ENCODE measurements at places on chromosomes 4 and X.

DNA sequence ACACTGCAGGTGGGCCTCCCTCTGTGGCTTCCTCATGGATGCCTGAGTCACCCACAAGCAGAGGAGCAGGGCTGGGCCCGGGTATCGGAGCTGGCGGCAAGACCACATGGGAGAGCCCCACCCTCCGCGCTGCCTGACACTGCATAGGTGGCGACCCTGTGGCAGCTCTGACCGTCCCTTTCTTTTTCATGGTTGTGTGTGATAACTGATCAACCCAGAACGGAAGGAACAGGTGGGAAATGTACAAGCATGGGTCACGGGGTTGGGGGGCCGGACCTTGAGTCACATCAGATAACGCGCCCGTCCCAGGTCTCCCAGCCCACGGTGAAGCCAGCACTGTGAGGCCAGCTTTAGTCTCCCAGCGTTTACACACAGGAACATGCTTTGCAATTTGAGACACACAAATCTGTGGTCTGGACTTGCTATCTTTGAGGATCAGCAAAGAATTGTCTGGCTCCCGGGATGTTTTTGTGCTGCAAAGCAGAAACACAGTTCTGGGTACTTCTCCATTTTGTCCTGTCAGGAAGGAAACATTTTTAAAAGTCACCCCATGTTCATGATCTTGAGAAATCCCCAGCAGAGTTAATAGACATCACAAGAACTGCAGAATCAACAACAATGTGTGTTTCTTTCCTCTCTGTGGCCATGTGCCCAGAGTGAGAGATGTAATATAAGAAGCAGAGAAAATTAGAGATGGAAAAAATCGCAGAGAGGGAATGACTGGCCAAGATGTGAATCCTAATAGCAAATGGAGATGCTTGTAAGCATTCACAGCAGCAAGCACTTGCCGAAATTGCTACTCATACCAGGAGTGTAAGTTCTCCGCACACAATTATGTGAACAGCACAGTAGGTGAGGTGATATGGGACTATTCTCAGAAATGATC, 70.1 kb upstream of the CBR4 start:
- peaks cover 9% of the 10 kb centered on the region for H3K4me1 ChIP-seq
- peaks cover 7% of the 10 kb centered on the region for H3K27me3 ChIP-seq
- H3K4me3 ChIP-seq, result peak overlapping the region; percentile 36
- no peak overlapping the region for H3K27ac ChIP-seq

DNA sequence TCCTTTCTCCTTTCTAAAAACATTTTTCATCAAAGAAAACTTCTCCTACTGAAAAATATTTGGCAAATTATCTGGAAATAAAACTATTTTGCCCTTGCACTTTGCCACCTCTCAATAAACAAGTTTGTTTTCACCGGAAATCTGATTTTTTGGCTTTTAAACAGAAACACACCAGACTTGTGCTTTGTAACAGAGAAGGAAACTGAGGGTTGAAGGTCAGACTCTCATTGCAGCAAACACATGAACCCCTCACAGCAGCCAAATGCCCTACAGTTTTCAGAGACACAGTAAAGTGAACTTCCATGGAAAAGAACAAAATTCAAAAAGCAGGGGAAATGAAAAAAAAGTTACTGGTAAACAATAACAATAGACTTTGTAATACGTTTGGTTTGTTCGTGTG, 95.6 kb upstream of the WDR17 start:
- no peaks in the 10 kb centered on the region for H3K4me1 ChIP-seq
- no peaks in the 10 kb centered on the region for H3K36me3 ChIP-seq
- H3K27me3 ChIP-seq, result no peaks in the 10 kb centered on the region
- DNase-seq, result no peak
- H3K27ac ChIP-seq, result no peak overlapping the region

DNA sequence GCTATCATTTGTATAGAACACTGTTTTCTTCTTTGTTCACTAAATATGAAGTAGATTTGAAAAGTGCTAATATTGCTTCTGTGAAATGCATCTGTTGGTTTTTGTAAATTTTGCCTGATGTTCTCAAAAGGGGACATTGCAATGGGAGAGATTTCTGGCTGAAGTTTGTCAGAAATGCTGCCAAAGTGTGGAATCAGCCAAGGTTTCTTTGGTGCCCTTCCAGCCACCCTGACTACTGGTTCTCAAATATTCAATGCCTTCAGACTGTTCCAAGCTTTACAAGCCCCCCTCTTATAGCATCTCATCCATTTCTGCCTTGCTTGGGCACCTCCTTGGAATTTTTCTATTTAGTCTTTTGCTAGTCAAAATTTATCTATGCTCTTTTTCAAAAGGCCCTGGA, 60.6 kb upstream of the TMLHE start:
- no peaks in the 10 kb centered on the region for H3K36me3 ChIP-seq
- no peak for DNase-seq
- H3K27ac ChIP-seq, result no peak overlapping the region
- H3K27me3 ChIP-seq, result no peaks in the 10 kb centered on the region
- H3K4me1 ChIP-seq, result no peaks in the 10 kb centered on the region

GRCh38 chr4:106316773-106317409, 541 bp downstream of the AIMP1 start:
- no peaks in the 10 kb centered on the region for H3K27me3 ChIP-seq
- no peak overlapping the region for H3K4me3 ChIP-seq
- peaks cover 27% of the 10 kb centered on the region for H3K4me1 ChIP-seq
- DNase-seq, result no peak
- no peak overlapping the region for H3K27ac ChIP-seq

- H3K4me3 ChIP-seq, result no peak within 1 kb of the TSS
- no peaks in the 10 kb centered on the region for H3K4me1 ChIP-seq
- no peak within 1 kb of the TSS for H3K27ac ChIP-seq
- H3K27me3 ChIP-seq, result no peaks in the 10 kb centered on the region
- DNase-seq, result no peak
These were observed at the start of gene TRIML2 for GRCh38 chr4:188109157-188109755. TRIML2 (minus strand) TSS chr4:188109603; CDS start chr4:188105368, 4,235 bp downstream.

GRCh38 chr4:184028561-184029374, 123.7 kb downstream of the STOX2 start:
- H3K27ac ChIP-seq, result peak overlapping the region; percentile 57
- no peak for DNase-seq
- peaks cover 27% of the 10 kb centered on the region for H3K27me3 ChIP-seq
- peak overlapping the region; percentile 85 for H3K4me3 ChIP-seq
- H3K36me3 ChIP-seq, result no peaks in the 10 kb centered on the region

DNA sequence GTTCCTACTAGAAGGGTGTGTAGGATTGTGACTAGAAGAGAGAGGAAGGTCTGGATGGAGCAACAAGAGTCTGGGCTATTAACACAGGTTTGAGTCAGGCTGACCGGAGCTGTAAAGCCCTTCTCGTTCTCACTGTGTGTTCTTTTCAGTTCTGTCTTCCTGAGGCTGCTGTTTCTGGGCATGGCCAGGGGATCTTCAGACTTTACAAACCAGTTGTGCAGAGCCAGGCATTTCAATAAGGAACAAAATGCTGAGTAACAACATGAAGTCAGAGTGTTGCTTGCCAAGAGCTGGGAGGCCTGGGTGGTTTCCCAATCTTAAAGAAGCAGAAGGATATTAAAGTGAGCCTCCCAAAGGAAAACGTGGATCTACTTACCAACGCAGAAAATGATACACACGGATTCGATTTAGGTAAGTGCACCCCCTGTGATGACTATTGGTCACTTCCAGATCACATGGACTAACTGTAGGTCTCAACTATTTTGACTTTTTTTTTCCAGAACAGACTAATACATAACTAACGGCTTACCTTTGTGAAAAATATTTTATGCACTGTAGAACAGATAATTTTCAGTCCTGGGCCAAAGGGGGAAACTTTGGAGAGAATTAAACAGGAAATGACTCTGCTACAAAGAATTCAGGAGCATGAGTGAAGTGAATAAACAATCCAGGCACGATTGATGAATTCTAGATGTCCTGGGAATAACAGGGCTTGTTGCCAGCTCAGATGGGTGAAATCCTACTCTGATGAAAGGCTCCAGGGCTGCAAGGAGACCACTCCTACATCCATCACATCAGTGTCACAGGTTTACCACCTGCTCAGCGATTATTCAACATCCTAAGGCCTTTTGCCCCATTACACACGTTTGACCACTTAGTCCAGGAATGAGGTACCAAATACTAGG, 94.5 kb downstream of the ANXA3 start:
- no peaks in the 10 kb centered on the region for H3K36me3 ChIP-seq
- peaks cover 20% of the 10 kb centered on the region for H3K27me3 ChIP-seq
- H3K4me3 ChIP-seq, result no peak overlapping the region
- peaks cover 26% of the 10 kb centered on the region for H3K4me1 ChIP-seq

DNA sequence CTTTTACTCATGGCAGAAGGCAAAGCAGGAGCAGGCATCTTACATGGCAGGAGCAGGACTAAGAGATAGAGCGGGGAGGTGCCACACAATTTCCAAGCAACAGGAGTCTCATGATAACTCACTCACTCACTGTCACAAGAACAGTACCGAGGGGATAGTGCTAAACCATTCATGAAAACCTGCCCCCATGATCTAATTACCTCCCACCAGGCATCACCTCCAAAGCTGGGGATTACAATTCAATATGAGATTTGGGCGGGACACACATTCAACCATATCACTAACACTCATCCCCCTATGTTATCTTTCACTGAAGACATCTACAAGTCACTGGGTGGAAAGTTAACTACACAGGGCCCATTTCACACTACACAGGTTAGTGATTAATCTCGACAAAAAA, 25.4 kb upstream of the GLRB start:
- H3K27ac ChIP-seq, result no peak overlapping the region
- no peaks in the 10 kb centered on the region for H3K27me3 ChIP-seq
- DNase-seq, result no peak
- no peaks in the 10 kb centered on the region for H3K36me3 ChIP-seq

DNA sequence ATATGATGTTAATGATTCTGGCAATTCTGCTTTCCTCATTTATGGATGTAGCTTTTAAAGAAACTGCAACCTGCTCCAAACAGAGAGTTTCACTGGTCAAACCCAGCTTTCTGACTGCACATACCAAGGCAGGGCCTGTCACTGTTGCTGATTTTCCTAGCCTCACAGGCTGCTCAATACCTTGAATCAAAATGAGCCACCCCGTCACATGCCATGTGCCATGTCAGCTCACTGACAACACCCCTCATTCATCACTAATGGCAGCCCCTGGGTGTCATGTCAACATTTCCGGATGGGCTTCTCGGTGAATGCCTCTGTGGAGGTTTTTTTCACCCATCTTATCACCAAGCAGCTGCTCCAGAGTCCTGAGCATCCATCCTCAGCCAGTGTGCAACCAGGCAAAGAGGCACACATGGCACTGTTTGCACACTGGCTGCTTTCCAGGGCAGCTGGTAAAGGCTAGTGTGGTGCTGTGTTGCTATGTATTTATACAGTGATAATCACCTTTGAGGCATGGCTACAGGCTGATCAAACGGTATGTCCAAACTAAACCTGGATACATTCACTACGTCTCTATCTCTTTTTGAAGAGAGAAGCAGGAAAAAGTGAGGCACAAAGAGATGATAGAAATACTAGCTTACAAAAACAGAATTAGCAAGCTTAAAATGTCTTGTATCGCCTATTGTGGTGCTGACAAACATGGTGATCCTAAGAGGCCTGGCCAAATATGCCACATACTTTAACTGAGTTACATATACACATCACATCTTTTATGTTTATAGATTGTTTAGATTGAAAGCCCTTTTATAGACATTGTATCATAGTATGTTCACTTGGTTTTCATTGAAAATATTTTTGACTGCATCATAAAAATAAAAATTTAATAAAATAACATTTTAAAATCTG, 94.6 kb upstream of the INPP4B start:
- H3K4me1 ChIP-seq, result no peaks in the 10 kb centered on the region
- H3K36me3 ChIP-seq, result no peaks in the 10 kb centered on the region
- H3K27me3 ChIP-seq, result no peaks in the 10 kb centered on the region

GRCh38 chr4:76691807-76692582, 205.9 kb downstream of the SOWAHB start:
- DNase-seq, result no peak
- H3K36me3 ChIP-seq, result no peaks in the 10 kb centered on the region
- peaks cover 15% of the 10 kb centered on the region for H3K4me1 ChIP-seq

DNA sequence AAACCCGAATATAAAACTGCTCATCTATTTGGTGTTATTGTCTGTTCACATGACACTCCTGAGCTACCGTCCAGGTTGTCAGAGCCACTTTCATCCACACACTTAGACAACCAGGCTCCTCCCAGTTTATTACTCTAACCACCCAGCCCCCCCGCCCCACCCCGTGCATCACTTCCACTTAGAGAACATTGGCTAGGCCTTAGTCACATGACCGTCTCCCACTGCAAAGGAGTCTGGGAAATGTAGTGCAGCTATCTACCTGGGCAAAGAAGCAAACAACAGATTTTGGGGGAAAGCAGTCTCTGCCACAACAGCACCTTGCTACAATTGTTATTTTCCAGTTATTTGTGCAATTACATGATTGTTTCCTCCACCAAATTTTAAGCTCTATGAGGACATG, 57.6 kb upstream of the RBPJ start:
- no peak overlapping the region for H3K4me3 ChIP-seq
- H3K4me1 ChIP-seq, result peaks cover 12% of the 10 kb centered on the region
- no peaks in the 10 kb centered on the region for H3K36me3 ChIP-seq
- DNase-seq, result no peak
- no peaks in the 10 kb centered on the region for H3K27me3 ChIP-seq
- no peak overlapping the region for H3K27ac ChIP-seq

DNA sequence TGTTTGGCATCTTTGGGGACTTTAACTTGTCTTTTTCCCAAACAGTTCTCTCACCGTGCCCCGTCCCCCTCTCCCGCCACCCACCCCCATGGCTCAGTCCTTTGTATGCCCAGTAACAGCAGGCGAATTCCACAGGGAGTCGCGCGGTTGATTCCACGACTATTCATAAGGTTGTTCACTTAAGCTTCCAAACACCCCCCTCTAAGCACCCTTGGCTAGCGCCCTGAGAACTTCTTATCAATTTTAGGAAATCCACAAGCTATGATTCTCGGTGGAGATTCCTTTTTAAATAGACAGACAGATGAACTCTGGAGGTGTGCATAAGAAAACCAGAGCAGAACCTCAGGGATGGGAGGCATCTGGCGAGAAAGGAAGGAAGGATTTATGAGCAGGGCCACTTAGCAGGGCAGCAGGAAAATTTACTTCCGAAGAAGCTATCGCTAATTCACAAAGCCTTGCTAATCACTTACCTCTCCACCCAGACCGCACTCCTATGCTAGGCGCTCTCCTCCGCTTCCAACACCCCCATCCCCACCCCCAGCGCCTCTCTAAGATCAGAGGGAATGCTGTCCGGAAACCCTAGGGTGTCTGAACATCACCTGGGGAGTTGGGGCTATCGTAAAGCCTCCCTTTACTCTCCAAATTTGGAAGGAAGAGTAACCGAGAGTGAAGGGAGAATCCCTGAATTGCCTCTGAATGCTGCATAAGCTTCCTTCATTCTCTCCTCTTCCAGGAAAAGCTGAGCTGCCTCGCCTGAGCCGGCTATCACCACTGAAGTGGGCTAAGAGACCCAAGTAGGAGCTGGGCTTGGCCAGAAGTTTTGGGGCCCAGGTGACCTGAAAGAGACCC, 1.7 kb downstream of the UNC5C start:
- H3K27ac ChIP-seq, result no peak overlapping the region
- H3K4me1 ChIP-seq, result peaks cover 20% of the 10 kb centered on the region
- H3K27me3 ChIP-seq, result peaks cover 60% of the 10 kb centered on the region

GRCh38 chr4:119697887-119698393, 69.3 kb upstream of the PDE5A start:
- H3K36me3 ChIP-seq, result no peaks in the 10 kb centered on the region
- H3K4me1 ChIP-seq, result no peaks in the 10 kb centered on the region
- no peak for DNase-seq
- peaks cover 2% of the 10 kb centered on the region for H3K27me3 ChIP-seq

GRCh38 chr4:162015090-162015489, 148.7 kb downstream of the FSTL5 start:
- H3K36me3 ChIP-seq, result no peaks in the 10 kb centered on the region
- H3K4me1 ChIP-seq, result no peaks in the 10 kb centered on the region
- H3K27me3 ChIP-seq, result no peaks in the 10 kb centered on the region
- DNase-seq, result no peak
- H3K4me3 ChIP-seq, result no peak overlapping the region
- H3K27ac ChIP-seq, result no peak overlapping the region

Data from T-helper 2 cell treated with Interferon-gamma antibody and Interleukin-4, amounts not matched to agents 5 μg/mL and 100 μg/mL, for 36 hours (primary cell).